ENCODE measurements at places on chromosomes 11 and 22. TPM values are rescaled to one million over a fixed set of nuclear protein-coding genes. Genes with fewer than 3 reads are reported as not detected.

DNA sequence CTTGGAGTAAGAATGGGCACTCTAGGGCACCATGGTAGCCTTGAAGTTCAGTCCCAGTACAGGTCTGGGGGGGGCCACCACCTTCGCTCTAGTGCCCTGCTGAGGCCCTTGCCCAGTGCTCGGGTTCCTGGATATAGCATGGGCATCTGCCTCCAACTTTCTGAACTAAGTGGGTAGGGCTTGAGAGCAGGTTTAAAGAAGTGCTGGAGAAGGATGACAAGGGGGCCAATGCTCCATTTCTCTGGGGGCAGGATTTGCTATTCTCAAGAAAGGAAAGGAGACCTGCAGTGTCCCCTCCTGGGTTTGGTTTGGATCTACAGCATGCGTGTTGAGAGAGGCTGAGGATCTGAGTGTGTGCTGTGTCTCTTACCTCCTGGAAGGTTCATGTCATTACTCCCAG lies 82.2 kb upstream of the SUSD2 start:
- no peaks in the 10 kb centered on the region for H3K27me3 ChIP-seq
- H3K27ac ChIP-seq, result no peak overlapping the region
- H3K4me1 ChIP-seq, result no peaks in the 10 kb centered on the region
- no peaks in the 10 kb centered on the region for H3K36me3 ChIP-seq

- H3K4me3 ChIP-seq, result no peak overlapping the region
- no peak for DNase-seq
- peaks cover 2% of the 10 kb centered on the region for H3K4me1 ChIP-seq
These were observed 18.2 kb upstream of the GRAMD4 start for GRCh38 chr22:46602025-46602424.

GRCh38 chr11:101498891-101499290 lies 84.9 kb downstream of the TRPC6 start:
- no peaks in the 10 kb centered on the region for H3K27me3 ChIP-seq
- no peak overlapping the region for H3K27ac ChIP-seq
- H3K4me1 ChIP-seq, result no peaks in the 10 kb centered on the region
- DNase-seq, result no peak
- no peaks in the 10 kb centered on the region for H3K36me3 ChIP-seq

- no peak for DNase-seq
- no peaks in the 10 kb centered on the region for H3K4me1 ChIP-seq
- H3K4me3 ChIP-seq, result no peak overlapping the region
- no peaks in the 10 kb centered on the region for H3K36me3 ChIP-seq
- H3K27me3 ChIP-seq, result no peaks in the 10 kb centered on the region
These were observed 90.8 kb upstream of the APOA1 start for GRCh38 chr11:116928102-116928777.

Gene CCDC188
- total RNA-seq, result 0.66 TPM

Gene ZNRF3
- total RNA-seq, result 6.9 TPM

Gene UPK3A
- not detected for total RNA-seq

Gene CALCA
- total RNA-seq, result not detected

DNA sequence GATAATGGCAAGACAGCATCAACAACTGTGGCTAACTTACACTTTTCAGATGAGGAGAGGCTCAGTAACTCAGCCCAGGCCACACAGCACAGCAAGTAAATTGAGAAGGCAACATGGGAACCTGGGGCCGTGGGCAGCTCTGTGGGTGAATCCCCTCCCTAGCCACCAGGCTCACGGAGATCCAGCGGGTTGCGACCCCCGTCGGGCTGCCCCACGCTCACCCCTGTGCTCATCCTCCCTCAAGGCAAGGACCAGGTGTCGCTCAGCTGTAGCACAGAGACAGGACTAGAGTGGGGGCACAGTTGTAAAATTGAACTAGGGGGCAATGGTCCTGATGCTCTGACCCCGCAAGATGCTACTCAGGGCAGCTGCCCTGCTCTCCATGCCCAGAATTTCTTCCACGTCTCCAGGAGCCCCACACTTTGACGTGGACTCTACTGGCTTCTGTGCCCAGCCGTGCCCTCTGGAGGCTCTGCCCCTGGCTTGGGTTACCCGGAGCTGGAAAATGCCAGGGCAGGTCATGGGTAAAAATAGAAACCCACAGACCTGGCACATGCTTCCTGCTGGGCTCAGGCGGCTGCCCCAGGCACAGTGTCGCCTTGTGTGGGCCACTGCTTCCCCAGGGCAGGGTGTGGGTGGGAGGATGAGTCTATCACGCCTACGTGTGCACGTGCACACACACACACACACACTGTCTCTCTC lies 9.0 kb downstream of the TUBA8 start:
- H3K4me1 ChIP-seq, result no peaks in the 10 kb centered on the region
- H3K27ac ChIP-seq, result no peak overlapping the region
- no peak for DNase-seq
- no peaks in the 10 kb centered on the region for H3K36me3 ChIP-seq
- no peaks in the 10 kb centered on the region for H3K27me3 ChIP-seq
- H3K4me3 ChIP-seq, result no peak overlapping the region

- H3K27ac ChIP-seq, result no peak overlapping the region
- H3K36me3 ChIP-seq, result no peaks in the 10 kb centered on the region
- H3K4me3 ChIP-seq, result no peak overlapping the region
- H3K27me3 ChIP-seq, result no peaks in the 10 kb centered on the region
- DNase-seq, result no peak
These were observed 16.1 kb downstream of the TUB start for GRCh38 chr11:8097062-8097461.

Measured in breast epithelium (tissue), 4 donors.